ENCODE measurements at places on chromosomes 3 and 15. TPM values are rescaled to one million over a fixed set of nuclear protein-coding genes. Genes with fewer than 3 reads are reported as not detected.

DNA sequence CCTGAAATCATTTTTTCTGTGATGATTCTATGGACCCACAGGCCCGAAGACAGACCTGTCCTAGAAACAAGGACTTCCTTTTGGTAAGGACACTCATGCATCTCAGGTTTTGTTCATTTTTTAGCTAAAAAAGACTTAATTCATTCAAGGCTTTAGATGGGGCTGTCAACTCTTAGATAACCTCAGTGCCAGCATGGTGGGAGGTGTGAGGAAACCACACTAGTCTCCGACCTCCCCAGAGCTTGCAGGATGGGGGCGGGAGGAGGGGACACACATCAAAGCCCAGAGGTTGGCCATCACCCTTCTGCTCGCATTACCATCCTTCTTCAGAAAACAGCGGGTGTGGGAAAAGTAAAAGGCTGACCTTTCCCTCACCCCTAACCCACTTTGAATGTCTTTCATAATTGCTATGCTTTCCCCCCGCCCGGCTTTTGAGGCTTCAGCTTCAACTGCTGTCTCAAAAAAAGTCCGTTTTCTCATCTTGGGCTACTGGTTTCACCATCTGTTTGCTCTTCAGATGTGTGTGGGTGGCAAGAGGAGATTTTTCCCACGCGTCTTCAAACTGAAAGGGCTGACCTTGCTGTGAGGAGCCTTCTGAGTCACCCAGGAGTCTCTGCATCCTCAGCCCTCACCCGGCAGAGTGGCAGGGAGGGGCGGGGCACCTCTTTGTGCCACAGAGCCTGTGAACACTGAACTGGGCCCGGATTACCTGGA is 27.6 kb upstream of the CXCR6 start:
- no peak for DNase-seq

DNA sequence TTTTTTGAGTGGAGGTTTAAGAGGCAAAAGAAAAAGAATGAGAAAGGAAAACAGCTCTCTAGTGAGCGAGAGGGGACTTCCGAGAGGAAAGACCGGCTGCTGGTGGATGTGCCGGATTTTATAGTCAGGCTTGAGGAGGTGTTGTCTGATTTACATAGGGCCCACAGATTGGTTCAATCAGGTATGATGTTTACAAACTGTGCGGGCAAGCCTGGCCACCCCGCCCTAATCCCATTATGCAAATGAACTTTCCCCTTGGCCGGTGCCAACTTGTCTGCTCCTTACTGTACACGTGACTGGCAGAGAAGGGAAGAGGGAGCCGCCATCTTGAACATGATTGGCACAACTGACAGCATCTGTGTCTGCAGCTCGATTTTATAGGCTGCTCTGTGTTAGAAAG is 44.7 kb downstream of the FAM43A start:
- no peak for DNase-seq

GRCh38 chr15:74402873-74403587 is 30.7 kb downstream of the SEMA7A start:
- no peak for DNase-seq

GRCh38 chr3:148710665-148711064 is 13.0 kb downstream of the AGTR1 start:
- DNase-seq: no peak

DNA sequence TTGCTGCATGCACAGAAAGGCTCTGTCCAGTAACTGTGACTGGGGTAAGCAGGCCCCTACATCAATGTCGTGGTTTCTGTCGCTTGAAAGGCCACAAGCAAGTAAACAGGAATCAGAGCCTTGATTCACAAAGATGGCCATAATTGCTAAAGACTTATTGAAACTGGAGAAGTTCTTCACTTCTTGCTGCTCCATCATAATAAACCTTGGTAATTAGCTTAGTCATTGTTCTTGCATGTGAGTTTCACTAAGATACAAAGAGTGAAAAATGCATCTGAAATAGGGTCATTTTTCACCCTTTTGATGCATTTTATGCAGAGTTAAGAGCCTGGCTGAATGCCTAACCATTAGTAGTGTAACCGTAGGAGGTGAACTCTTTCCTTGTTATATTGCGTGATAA is 3.2 kb downstream of the SEMA6D start:
- DNase-seq: no peak

DNA sequence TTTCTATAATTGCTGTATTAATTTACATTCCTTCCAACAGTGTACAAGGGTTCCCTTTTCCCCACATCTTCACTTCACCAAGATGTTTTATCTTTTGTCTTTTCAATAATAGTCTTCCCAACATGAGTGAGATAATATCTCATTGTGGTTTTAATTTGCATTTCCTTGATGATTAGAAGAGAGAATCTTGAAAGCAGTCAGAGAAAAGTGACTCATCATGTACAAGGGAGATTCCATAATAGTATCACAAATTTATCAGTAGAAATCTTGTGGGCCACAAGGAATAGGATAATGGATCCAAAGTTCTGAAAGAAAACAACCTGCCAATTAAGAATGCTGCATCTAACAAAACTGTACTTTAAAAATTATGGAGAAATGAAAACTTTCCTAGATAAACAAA is 189.3 kb downstream of the NECTIN3 start:
- DNase-seq: no peak

DNA sequence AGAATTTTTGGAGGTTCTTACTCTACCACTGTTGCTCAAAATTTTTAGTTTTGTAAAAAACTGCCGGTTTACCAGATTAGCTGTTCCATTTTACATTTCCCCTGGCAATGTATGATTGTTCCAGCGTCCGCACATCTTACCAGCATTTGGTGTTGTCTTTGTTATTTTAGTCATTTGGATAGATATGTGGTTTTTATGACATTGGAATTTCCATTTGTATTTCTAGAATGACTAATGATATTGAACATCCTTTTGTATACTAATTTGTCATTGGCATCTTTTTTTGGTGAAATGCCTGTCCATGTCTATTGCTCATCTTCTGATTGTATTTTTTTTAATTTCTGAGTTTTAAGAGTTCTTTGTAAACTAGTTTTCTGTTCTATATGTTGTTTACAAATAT is 28.5 kb downstream of the LRRC28 start:
- DNase-seq: no peak

GRCh38 chr3:111072031-111072921 is 660 bp downstream of the NECTIN3 start:
- peak; percentile 42 for DNase-seq

- DNase-seq: no peak
These were observed 50.4 kb downstream of the FAM227B start for GRCh38 chr15:49570174-49570573.

The RBP2 gene
- total RNA-seq: not detected

The AP3B2 gene
- 9.8 TPM for total RNA-seq

The RTP3 gene
- not detected for total RNA-seq

The ZBED2 gene
- total RNA-seq: not detected

The PLA2G4B gene
- 6.3 TPM for total RNA-seq
